ENCODE measurements at places on chromosomes 4 and X. TPM values are rescaled to one million over a fixed set of nuclear protein-coding genes. Genes with fewer than 3 reads are reported as not detected.

GRCh38 chrX:54495814-54496516 is at the start of gene FGD1:
Gene FGD1, minus strand, starts transcription at chrX:54496234. Its CDS starts 802 bp downstream, at chrX:54495432.
- no peak for DNase-seq

- no peak for DNase-seq
These were observed 792 bp downstream of the CLIC2 start for GRCh38 chrX:155333544-155334100.

DNA sequence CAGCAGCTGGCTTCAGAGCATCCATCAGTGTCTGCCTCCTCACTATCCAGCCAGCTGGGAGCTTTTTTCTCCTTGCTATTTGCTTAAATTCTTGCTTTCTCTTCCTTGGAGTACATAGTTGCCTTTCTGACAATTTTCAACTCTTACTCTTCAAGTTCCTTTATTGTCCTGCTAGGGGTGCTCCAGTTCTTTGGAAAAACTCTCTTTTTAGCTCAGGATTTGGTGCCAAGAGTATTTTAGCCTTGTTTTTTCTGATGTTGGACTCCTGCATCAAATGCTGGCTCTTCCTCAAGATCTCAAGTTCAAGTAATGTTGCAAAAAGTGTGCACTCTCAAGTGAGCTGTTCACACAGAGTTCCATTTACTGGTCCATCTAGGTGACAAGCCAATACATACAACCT is 126.4 kb downstream of the KDR start:
- no peak for DNase-seq

- DNase-seq: no peak
These were observed 215.5 kb downstream of the GPAT3 start for GRCh38 chr4:83751336-83751949.

- no peak for DNase-seq
These were observed 295.3 kb downstream of the GRID2 start for GRCh38 chr4:92599044-92599443.

DNA sequence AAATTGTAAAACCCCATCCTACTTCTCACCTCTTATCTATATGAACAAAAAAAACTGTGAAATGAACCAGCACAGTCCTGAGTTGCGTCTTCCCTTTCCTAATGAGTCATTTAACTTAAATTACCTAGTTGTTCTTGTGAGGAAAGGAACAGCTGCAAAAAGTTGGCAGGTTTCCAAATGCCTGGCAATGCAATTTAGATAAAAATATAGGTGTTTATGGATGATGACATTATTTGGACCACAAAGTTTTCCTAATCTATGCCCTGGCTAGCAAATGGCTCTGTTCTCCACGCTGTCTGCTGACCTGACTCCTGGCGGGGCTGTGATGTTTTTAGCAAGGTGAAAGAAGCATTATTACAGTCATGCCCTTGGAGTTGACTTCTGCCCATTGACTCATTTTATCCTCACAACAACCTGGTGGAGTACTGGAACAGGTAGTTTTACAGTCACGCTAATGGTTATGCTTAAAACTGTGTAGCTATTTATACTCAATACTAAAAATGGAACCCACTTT is 29.8 kb upstream of the RELL1 start:
- no peak for DNase-seq

DNA sequence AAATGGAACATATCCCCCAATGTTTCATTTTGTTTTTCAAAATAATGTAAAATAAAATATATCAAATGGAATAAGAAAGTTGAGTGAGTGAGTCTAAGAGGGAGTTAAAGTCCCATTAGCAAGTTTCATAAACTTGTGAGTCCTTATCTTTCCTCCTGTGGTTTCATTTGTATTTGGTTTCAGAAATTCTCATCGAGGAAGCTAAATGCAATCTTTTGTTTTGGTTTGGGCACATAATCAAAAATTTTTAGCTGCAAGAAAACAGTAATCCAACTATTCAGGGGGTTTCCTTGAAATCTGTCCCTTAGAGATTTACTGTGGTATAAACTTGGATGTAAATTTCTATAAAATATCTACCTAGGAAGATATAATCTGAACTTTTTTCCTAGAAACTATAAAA is 124.2 kb downstream of the CAMK2D start:
- DNase-seq: no peak

PRR27 gene
- total RNA-seq: not detected

GC gene
- total RNA-seq: not detected

NDNF gene
- total RNA-seq: not detected

KLHL4 gene
- total RNA-seq: 0.27 TPM

Data from CD4-positive, CD25-positive, alpha-beta regulatory T cell (primary cell).